ENCODE measurements at places on chromosomes 1 and 21. TPM values are rescaled to one million over a fixed set of nuclear protein-coding genes. Genes with fewer than 3 reads are reported as not detected.
A peak's percentile ranks its signal among the peaks of the same experiment; 100 is the strongest.

DNA sequence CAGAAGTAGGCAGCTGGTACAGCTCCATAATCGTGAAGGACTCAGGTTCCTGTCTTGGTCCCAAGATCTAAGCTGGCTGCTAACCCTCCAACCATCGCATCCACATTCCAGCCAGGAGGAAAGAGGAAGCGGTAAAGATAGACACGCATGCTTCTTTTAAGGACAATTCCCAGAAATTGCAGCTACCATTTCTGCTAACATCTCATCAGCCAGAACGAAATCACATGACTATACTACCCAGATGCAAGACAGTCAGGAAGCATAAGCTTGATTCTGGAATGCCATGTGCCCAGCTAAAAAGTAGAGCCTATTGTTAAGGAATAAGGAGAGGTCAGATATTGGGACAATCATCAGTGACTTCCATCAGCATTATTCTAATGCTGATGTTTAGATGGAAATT, 110.4 kb downstream of the EPHB2 start:
- DNase-seq = no peak
- peaks cover 17% of the 10 kb centered on the region for H3K4me1 ChIP-seq
- H3K27me3 ChIP-seq = no peaks in the 10 kb centered on the region
- no peaks in the 10 kb centered on the region for H3K36me3 ChIP-seq
- H3K27ac ChIP-seq = no peak overlapping the region
- H3K4me3 ChIP-seq = no peak overlapping the region

GRCh38 chr21:46189959-46190490, 5.8 kb upstream of the SPATC1L start:
- H3K27me3 ChIP-seq = no peaks in the 10 kb centered on the region
- DNase-seq = no peak
- H3K4me1 ChIP-seq = no peaks in the 10 kb centered on the region
- H3K27ac ChIP-seq = peak overlapping the region; percentile 80
- no peak overlapping the region for H3K4me3 ChIP-seq

DNA sequence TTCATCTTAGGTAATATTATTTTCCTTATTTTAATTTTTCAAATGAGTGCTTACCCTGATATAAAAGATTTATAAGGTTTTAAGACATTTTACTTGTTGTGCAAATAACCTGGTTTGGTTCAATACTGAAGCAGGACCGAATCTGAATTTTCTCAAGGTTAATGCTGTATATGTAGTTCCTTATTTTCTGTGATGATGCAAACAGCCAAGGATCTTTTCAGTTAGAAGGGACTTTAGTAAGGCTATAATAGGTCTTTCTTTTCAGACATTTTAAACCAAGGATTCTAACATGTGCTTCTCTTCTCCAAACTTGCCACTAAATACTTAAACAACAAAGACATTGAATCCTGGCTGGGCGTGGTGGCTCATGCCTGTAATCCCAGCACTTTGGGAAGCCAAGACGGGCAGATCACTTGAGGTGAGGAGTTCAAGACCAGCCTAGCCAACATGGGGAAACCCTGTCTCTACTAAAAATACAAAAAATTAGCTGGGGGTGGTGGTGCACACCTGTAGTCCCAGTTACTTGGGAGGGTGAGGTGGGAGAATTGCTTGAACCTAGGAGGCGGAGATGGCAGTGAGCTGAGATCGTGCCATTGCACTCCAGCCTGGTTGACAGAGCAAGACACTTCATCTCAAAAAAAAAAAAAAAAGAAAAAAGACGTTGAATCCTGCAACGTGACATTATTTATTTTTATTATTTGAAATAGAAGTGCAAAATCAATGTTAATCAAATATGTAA, 3.2 kb upstream of the ARPC5 start:
- no peak overlapping the region for H3K27ac ChIP-seq
- H3K36me3 ChIP-seq = no peaks in the 10 kb centered on the region
- H3K27me3 ChIP-seq = peaks cover 5% of the 10 kb centered on the region
- H3K4me3 ChIP-seq = no peak overlapping the region

DNA sequence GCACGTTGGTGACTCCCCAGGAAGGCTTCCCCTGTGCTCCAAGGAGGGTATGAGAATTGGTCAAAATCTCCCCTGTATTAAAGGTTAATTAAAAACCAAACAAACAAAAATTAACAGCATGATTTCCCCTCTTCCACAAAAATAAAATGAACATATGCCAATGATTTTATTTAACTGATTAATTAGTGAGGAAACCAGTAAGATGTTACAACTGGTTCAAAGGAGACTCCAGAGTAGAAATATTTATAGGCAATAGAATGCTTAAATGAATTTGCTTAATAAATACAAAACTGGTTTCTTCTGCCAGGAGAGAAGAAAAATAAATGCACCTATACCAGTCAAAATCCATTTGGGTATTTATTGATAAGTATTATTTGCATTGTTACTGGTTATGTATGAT, 249.5 kb upstream of the DEPDC1 start:
- no peak overlapping the region for H3K27ac ChIP-seq
- no peaks in the 10 kb centered on the region for H3K27me3 ChIP-seq
- peaks cover 6% of the 10 kb centered on the region for H3K4me1 ChIP-seq
- no peak for DNase-seq
- no peak overlapping the region for H3K4me3 ChIP-seq

- no peak overlapping the region for H3K27ac ChIP-seq
- H3K36me3 ChIP-seq = no peaks in the 10 kb centered on the region
- no peak overlapping the region for H3K4me3 ChIP-seq
- H3K27me3 ChIP-seq = no peaks in the 10 kb centered on the region
- peaks cover 15% of the 10 kb centered on the region for H3K4me1 ChIP-seq
These were observed 7.5 kb upstream of the PTPN7 start for GRCh38 chr1:202167708-202168415.

- no peak for DNase-seq
- H3K27ac ChIP-seq = no peak overlapping the region
- peaks cover 3% of the 10 kb centered on the region for H3K4me1 ChIP-seq
These were observed 18.2 kb downstream of the RRP15 start for GRCh38 chr1:218303176-218303879.

DNA sequence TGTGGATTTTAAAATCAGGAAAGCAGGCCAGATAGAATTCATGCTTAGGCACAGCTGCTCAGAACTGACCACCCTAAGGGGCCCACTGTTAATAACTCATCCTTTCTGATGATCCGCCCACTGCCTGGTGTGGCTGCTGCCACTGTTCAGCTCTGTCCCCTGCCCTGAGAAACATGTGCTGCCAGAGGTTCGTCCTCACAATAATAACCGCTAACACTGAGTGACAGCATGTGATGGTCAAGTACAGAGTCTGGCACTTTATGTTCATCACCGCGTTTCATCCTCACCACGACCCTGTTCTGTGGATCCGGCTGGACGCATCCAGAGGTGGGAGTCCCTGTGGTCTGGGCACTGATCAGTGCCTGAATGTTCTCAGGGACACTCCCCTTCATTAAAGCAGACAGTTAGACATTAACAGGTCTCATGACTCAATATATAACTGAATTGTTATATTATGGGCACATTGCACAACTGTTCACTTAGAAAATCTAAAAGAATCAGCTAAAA, 108.6 kb downstream of the SIM2 start:
- no peaks in the 10 kb centered on the region for H3K4me1 ChIP-seq
- H3K27me3 ChIP-seq = no peaks in the 10 kb centered on the region
- no peak for DNase-seq
- H3K27ac ChIP-seq = no peak overlapping the region
- H3K4me3 ChIP-seq = no peak overlapping the region
- H3K36me3 ChIP-seq = no peaks in the 10 kb centered on the region

GRCh38 chr1:205444931-205445645, 10.8 kb downstream of the BLACAT1 start:
- no peaks in the 10 kb centered on the region for H3K36me3 ChIP-seq
- peaks cover 16% of the 10 kb centered on the region for H3K4me1 ChIP-seq
- DNase-seq = peak; percentile 71
- no peak overlapping the region for H3K27ac ChIP-seq

DNA sequence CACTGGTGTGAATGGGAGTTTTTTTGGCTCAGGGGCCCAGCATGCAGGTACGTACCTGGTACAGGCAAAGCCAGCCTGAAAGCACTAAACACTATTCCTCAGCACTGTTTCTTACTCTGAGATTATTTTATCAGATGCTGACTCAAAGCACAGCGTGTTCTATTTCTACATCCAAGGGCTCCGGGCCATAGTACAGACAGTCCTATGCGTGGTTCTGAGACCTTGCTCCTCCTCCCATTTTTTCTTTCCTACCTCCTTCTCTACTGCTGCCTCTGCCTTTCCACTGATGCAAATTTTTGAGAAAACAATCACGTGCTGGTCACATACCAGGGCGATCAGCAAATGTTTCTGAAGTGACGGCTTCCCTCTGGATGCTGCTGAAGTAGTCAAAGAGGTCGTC, 36.3 kb downstream of the PDPN start:
- peak overlapping the region; percentile 86 for H3K27ac ChIP-seq
- DNase-seq = no peak
- peaks cover 3% of the 10 kb centered on the region for H3K4me1 ChIP-seq
- no peak overlapping the region for H3K4me3 ChIP-seq

DNA sequence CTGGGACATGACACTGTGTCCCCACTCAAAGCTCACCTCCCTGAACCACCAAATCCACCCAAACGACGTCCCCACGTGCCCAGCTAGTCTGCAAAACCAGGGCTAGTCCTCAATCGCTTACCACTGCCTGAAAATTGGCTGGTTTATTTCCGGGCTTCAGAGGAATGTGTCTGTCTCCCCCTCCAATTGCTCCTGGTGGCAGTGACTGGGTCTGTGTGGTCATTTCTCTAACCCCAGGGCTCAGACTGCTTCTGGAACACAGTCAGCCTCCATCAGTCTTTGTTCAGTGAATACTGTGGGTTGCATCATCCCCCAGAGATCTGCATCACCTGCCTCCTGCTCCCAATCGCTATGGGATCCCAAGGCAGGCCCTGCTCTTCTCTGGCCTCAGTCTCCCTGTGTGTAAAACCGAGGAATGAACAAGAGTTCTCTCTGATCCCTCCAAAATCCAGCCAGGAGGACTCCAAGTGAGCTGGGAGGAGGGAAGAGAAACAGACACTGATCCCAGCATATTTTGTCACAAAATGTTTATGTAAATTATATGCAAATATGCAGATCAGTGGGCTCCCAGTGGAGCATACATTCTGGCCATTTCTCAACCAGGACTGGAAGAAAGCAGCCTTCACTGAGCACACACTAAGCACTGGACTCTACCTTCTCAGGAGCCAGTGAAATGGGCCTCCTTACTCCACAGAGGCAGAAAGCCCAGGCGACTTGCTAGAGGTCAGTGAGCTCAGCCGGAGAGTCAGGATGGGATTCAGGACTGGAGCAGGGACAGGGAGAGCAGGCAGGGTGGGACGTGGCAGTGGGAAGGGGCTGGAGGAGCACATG, 20.9 kb downstream of the SDC3 start:
- H3K4me3 ChIP-seq = no peak overlapping the region
- peaks cover 11% of the 10 kb centered on the region for H3K4me1 ChIP-seq
- H3K36me3 ChIP-seq = no peaks in the 10 kb centered on the region

- no peak overlapping the region for H3K4me3 ChIP-seq
- no peaks in the 10 kb centered on the region for H3K36me3 ChIP-seq
- H3K4me1 ChIP-seq = peaks cover 7% of the 10 kb centered on the region
- no peaks in the 10 kb centered on the region for H3K27me3 ChIP-seq
- no peak overlapping the region for H3K27ac ChIP-seq
These were observed 33.9 kb downstream of the ZBTB8B start for GRCh38 chr1:32498751-32499150.

GRCh38 chr1:117606649-117607430, 992 bp downstream of the TENT5C start:
- H3K4me3 ChIP-seq = peak overlapping the region; percentile 70
- H3K27ac ChIP-seq = peak overlapping the region; percentile 92
- DNase-seq = peak; percentile 76
- peaks cover 3% of the 10 kb centered on the region for H3K4me1 ChIP-seq

- H3K27me3 ChIP-seq = no peaks in the 10 kb centered on the region
- H3K4me3 ChIP-seq = peak within 1 kb of the TSS; percentile 75
- peak within 1 kb of the TSS; percentile 99 for H3K27ac ChIP-seq
- no peaks in the 10 kb centered on the region for H3K36me3 ChIP-seq
These were observed at the start of gene COQ8A for GRCh38 chr1:226940029-226940805. TSS of gene COQ8A (plus strand) at chr1:226940294. CDS start at chr1:226961386, 21,092 bp downstream.

- no peaks in the 10 kb centered on the region for H3K4me1 ChIP-seq
- H3K36me3 ChIP-seq = no peaks in the 10 kb centered on the region
- H3K27me3 ChIP-seq = no peaks in the 10 kb centered on the region
These were observed 370.2 kb downstream of the DUSP10 start for GRCh38 chr1:221371705-221372104.

Gene SLAMF7
- 8.6 TPM for total RNA-seq

Gene PLEKHN1
- total RNA-seq = 2.0 TPM

Gene EVA1C
- total RNA-seq = 59.0 TPM

Gene LRP8
- total RNA-seq = 20.0 TPM

Gene FCGR1A
- total RNA-seq = 25.8 TPM

Gene LCE1F
- not detected for total RNA-seq

Gene SV2A
- total RNA-seq = 2.3 TPM

Gene SLC26A9
- 30.3 TPM for total RNA-seq

Gene RCSD1
- 29.4 TPM for total RNA-seq
